ENCODE measurements at places on chromosomes 1 and 21.

GRCh38 chr1:248861616-248862015, 2.7 kb upstream of the ZNF692 start:
- DNase-seq: no peak

GRCh38 chr1:240054109-240054701, 37.5 kb upstream of the FMN2 start:
- no peak for DNase-seq

DNA sequence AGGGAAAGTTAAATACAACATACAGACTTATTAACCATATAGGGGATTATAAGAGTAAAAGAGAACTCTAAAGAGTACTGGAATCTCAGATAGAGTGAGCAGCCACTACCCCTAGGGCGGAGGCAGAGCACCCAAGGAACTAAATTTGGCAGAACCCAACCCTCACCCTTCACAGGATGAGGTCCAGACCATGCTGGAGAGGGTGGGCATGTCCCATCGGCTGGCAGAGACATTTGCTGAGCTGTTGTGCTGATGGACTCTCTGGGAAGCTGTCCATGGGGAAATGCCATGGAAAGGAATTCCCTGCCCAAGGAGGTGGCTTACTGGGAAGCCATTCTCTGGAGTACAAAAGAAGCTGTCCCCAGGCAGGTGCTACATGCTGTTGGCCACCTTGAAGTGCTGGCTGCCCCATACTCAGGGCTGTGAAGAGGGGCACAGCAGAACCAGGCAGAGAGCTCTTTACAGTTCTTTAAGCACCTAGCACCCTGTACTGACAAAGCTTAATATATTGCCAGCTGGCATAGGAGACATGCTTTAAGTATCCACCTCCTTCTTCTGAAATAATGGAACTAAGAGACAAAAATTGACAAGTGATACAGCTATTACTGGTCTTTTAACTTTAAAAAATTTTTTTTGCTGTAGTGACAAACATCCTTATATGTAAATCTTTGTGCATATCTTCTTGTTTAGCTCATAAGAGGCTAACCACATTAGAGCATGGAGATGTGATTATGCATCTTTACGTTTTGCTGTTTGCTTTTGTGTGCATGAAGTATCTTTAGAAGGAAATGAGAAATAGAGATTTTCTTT, 29.6 kb downstream of the TSNAX start:
- DNase-seq: no peak

- no peak for DNase-seq
These were observed 17.5 kb downstream of the PTGFRN start for GRCh38 chr1:116927049-116927798.

GRCh38 chr1:29289493-29289892, 53.2 kb downstream of the PTPRU start:
- DNase-seq: no peak

GRCh38 chr1:98793136-98793535, 131.6 kb downstream of the SNX7 start:
- DNase-seq: no peak

DNA sequence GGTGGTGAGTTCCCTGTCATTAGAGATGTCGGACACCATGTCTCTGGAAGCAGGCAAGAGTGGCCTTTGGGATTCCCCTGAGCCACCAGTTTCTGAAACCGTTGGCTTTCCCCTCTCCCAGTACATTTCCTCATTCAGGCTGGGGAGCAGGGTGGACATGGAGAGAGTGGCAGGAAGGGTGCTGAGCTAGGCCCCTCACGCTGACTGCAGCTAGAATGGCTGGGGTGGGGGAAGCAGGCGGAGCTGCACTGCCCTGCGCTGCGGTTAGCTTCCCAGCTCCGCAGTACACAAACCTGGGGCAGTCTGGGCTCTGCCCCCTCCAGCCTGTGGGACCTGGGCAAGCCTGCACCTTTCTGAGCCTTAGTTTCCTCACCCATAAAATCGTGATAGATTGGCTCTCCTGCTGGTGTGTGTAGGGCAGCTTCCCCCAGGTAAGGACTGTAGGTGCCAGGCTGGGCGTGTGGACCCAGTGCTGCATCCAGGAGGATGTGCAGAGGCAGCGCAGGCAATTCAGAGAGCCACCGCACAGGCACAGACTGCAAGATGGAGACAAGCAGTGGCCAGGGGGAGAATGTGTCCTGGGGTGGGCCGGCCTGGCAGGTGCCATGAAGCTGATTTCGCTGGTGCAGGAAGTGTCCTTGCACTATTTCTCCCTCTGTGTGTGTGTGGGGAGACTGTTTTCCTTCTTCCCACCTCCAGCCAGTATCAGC, 3.0 kb downstream of the PLA2G2F start:
- no peak for DNase-seq

- no peak for DNase-seq
These were observed 140.3 kb downstream of the PLPP3 start for GRCh38 chr1:56438901-56439551.

- no peak for DNase-seq
These were observed 403.3 kb downstream of the KCTD3 start for GRCh38 chr1:215970406-215970805.

GRCh38 chr1:169390303-169390702, 22.3 kb downstream of the BLZF1 start:
- no peak for DNase-seq

- no peak for DNase-seq
These were observed 29.7 kb upstream of the TNFRSF1B start for GRCh38 chr1:12136916-12137610.

GRCh38 chr1:101884621-101885020, 112.1 kb downstream of the OLFM3 start:
- no peak for DNase-seq

DNA sequence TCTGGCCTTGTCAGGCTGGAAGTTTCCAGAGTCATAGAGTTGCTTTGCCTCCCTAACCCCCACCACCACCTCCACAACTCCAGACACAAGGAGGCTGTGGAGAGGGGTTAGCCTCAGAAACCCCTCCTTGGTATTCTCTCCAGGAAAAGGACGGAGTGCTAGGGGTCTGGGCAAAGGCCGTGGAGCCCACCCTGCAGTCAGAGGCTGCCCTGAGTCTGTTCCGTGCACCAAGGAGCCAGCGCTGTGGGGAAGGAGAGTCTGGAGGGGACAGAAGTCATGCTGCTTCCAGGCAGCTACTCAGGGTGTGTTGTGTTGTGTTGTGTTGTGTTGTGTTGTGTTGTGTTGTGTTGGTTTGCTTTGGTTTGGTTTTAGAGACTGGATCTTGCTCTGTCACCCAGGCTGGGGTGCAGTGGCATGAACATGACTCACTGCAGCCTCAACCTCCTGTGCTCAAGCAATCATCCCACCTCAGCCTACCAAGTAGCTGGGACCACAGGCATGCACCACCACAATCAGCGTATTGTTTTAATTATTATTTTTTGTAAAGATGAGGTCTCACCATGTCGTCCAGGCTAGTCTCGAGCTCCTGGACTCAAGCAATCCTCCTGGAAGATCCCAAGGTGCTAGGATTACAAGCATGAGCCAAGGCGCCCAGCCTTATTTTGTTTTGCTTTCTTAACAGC, 122.2 kb upstream of the TMEM51 start:
- DNase-seq: no peak

DNA sequence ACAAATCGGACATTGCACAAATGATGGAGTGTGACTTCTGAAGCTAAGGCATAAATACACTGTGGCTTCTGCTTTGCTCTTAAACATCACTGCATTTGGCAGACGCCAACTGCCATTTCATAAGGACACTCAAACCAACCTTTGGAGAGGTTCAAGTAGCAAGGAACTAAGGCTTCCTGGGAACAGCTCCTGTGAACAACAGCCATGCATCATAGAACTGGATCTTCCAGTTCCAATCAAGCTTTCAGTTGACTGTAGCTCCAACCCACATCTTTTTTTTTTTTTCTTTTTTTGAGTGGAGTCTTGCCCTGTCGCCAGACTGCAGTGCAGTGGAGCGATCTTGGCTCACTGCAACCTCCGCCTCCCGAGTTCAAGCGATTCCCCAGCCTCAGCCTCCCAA, 10.7 kb upstream of the HUNK start:
- no peak for DNase-seq

GRCh38 chr1:225917536-225917935, 6.5 kb downstream of the PYCR2 start:
- DNase-seq: no peak

DNA sequence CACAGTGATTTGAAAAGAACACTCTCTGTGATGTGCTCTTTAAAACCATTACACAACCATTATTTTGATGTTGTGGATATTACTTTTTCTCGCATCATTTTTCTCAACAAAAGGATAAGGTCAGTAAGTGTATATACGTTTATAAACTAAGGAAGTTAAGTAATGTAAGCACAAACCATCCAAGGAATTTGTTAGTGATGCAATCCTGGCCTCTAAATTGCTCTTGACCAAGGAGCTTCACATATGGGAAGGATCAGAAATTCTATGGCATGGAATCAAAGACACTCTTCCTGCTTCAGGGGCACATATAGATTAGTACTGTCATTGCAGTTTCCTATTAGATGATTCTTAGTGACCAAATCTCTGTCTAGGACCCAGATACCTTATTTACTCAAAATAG, 3.6 kb upstream of the PPP2R5A start:
- DNase-seq: no peak

DNA sequence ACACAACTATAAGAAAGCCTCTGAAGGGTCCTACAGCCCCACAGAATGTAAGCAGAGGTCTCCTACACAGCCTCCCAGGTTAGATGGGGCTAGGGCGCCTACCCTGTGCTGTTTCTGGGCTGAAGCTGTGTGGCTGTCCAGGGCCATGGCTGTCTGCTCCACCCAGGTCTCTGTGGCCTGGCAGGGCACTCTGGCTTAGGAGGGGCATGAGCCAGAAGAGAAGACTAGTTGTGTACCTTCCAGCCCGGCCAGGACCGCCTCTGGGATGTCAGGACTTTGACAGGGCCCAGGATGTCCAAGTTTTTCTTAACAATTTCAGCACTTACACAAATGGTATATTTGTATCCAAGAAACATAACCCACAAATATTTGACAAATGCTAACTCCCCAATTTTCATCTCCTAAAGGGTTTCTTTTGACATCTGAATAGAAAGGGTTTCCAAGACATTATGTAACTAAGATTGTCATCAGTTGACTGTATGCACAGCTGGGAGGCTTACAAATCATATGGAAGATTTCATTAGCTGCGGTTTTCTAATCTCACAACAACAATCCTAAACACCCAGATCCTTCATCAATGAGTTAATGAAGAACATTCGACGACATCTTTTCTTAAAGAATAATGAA, 80.5 kb downstream of the HSF2BP start:
- no peak for DNase-seq

- DNase-seq: no peak
These were observed 284.3 kb upstream of the FMN2 start for GRCh38 chr1:239807361-239807760.

DNA sequence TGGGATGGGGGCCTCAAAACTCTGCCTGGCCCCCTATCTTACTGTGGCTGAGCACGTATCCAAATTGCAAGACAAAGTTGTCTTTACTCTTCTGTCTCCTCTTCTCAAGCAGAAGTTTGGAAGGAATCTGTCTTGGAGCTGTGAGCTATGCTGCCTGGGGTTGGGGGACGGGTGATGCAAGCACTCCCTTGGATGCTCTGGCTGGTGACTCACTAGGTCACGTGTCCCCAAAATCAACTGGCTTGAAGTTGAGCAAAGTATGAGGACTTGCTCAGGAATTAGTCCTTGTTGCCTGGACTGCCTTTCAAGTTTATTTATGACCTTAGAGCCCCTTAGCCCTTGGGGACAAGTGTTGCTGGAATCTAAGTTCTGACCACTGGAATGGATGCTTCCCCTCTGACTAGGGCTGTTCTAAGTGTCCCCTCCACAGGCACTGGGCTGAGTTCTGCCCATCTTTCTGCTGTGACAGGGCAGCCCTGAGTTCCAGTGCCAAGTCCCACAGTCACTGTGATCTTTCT, 269.5 kb downstream of the HHAT start:
- DNase-seq: no peak

GRCh38 chr1:157099633-157100009, at the start of gene ETV3L:
TSS of gene ETV3L (minus strand) at chr1:157099808. CDS start at chr1:157099523, 285 bp downstream.
- no peak for DNase-seq

DNA sequence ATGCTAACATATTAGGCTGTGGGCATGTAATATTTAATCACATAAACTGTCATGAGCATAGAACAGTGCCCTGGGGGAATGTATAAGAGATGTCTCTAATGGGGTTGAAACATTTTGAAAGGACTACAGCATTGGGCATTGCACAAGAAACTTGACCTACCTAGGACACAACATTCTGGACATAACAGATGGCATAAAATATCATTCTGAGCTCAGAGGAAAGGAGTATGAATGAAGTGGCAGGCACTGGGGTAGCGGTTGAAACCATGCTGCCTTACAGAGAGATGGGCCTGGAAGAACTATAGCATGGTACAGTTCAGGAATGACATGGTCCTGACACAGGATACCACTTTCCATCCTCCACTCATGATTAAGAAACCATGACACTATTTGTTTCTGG, 69.0 kb downstream of the LPAR3 start:
- no peak for DNase-seq

DNA sequence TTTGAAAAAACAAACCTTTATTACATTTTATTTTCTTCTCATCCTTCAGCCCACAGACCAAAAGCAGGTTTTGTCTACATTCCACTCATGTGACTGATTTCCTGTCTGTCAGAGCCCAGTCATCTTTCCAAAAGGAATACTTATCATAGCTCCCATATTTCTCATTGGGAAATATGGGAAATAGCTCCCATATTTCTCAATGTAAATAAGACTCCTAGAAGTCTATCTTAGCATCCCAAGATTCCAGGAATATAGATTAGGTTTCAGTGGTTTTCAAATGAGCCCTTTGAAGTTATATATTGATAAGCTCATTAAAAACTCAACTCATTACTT, 19.1 kb upstream of the NRDC start:
- no peak for DNase-seq

DNA sequence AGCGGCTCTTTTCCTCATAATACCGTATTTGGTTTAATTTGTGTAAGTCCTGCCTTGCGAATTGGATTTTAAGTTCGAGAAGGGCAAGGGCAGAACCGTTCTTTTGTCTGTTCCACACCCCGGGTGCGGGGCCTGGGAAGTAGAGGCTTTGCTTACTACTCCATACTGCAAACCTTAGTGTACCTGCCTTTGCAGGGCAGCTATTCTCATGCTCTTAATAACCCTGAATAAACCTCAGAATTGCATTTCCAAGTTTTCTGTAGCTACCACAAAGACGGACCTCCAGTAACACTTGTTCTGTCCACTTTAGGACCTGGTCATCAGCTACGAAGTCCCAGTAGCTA, 657 bp upstream of the HNRNPU start:
- no peak for DNase-seq

DNA sequence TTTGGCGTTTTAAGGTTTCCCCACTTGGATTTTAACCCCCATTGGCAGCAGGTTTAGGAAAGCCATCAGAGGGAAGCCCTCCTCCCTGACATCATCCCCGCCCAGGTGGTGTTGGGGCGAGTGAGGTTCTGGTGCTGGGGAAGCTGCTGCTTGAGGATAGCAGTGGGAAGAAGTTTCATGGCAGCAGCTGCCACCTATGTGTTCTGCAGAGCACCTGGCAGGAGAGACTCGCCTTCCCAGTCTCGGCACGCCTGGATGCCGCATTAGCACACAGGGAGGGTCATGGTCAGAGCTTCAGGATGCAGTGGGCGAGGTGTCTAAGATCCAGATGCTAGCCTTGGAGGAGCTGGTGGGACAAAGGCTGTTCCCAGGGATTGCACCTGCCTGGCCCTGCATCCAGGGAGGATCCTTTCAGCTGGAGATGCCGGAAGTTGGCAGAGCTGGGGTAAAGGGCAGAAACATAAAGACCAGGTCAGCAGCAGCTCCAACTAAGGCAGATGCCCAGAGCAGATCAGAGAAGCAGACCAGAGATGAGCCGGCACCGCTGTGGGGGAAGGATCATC, 33.9 kb downstream of the ABCG1 start:
- DNase-seq: no peak
